ENCODE measurements at places on chromosomes 13 and 19.

GRCh38 chr19:35154525-35155406 lies at the start of gene FXYD5:
FXYD5 (plus strand) TSS chr19:35154735; CDS start chr19:35155551, 816 bp downstream.
- no peak for DNase-seq

GRCh38 chr19:37654118-37654517 lies 1.1 kb downstream of the ZFP30 start:
- DNase-seq, result no peak

DNA sequence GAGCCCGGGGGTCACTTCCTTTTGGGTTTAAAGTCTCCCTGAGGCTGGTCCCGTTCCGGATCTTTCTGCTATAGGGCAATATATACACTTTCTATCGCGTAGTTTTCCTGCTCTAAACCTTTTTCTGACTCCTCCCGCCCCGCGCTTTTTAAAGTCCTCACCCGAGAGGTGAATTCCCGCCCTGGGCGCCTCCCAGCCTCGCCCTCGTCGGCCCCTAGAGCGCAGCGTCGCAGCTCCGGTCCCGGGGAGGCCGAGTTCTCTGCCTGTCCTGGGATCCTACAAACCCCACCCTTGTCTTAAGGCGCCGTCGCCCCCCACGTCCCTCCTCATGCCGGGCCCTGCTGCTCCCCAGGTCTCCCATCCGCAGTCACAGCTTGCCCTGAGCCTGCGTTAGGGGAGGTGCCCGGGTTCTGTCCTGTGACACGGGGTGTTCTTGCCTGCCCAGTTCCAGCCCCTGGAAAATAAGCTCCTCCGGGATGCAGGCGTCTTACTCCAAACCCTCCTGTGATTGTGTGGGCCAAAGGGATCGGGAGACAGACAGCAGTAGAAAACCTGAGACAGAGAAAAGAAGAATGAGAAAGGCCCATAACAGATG lies 491 bp downstream of the ZNF525 start:
- DNase-seq, result no peak

DNA sequence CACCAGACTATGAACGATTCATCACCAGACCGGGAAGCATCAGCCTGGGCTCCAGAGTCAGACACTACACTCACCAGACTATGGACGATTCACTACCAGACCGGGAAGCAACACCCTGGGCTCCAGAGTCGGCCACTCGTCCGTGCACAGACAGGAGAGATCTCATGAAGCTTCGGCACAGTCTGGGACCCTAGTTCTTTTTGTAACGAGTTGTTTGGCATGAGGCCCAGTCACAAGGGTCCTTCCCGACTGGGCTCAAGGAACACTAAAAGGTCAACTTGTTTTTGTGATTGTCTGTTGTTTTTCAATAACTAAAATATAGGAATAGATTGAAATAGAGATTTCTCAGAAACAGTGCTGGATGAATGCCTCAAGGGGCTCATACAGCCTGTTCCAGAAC lies 1141.6 kb upstream of the MIR17HG start:
- no peak for DNase-seq

DNA sequence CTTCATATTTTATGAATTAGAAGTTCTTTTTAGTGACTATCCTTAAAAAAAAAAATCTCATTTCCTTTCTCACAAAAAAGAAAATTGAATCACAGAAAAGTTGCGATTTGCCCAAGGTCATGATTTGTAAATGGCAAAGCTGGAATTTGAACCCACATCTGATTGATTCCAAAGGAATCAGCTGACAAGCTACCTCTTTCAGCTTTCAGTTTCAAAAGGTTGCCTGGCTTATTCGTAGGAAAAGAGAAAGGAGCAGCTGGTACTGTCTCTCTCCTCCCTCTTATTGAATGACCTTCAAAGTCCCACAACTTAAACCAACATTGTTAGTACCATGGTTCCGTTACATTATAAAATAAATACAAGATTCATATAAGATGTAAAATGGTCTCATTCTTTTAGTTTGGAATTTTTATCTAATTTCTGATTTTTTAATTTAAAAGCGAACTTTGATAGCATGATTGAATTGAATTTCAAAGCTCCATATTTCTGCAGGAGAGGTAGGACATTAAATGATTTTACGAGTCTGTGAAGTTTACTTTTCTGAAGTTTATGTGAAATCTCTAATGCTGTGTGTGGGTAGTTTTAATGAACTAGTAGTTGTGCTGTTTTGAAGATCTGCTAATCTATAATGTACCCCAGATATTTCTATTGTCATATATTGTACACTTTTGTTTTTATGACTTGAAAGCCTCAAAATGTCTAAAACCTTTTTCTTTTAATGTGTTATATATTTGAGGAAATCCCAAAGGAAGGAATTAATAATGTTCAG lies 18.5 kb upstream of the KCTD4 start:
- DNase-seq, result no peak
